ENCODE measurements at places on chromosomes 1 and 21.

GRCh38 chr1:209747580-209748262 lies 8.1 kb upstream of the TRAF3IP3 start:
- DNase-seq = peak; percentile 93

DNA sequence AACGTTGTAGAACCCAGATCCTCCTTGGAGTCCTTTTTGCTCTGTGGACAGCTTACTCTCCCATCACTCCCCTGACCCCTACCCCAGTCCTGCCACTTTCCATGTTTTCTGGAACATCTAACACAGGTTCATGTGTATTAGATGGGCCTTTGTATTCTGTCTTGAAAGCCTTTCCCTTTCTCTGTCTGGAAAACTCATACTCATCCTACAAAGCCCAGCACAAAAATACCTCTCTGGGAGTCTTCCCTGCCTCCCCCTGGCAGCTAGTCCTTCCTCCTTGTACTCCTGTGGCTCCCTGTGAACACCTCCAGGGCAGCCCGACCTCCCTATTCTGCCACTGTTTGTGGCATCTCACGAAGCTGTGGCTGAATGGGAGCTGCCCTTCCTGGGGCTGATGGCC lies 7.8 kb upstream of the HEYL start:
- DNase-seq = no peak

- no peak for DNase-seq
Measured at GRCh38 chr1:151783796-151784195, 6.5 kb downstream of the TDRKH start.

DNA sequence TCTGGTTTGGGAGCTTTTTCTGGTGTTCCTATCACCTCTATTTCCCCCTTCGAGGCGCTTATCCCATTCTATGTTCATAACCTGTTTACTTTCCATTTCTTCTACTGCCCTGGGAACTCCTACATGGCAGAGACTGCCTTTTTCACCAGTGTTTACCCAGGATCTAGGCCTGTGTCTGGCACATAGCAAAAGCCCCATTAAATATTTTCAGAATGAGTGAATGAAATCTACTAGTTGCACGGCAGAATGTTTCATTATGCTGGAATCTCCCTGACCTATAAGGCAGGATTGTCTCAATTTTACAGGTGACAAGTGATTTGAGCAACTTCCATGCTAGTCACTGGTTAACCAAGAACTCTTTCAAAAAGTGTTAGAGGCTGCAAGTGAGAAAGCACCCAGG lies 70.1 kb downstream of the PGM1 start:
- no peak for DNase-seq

- no peak for DNase-seq
Measured at GRCh38 chr1:56797065-56797685, 22.0 kb downstream of the FYB2 start.

GRCh38 chr1:228508840-228509415 lies 21.7 kb downstream of the RNF187 start:
- no peak for DNase-seq

- no peak for DNase-seq
Measured at GRCh38 chr1:215202868-215203267, 120.3 kb downstream of the KCNK2 start.

DNA sequence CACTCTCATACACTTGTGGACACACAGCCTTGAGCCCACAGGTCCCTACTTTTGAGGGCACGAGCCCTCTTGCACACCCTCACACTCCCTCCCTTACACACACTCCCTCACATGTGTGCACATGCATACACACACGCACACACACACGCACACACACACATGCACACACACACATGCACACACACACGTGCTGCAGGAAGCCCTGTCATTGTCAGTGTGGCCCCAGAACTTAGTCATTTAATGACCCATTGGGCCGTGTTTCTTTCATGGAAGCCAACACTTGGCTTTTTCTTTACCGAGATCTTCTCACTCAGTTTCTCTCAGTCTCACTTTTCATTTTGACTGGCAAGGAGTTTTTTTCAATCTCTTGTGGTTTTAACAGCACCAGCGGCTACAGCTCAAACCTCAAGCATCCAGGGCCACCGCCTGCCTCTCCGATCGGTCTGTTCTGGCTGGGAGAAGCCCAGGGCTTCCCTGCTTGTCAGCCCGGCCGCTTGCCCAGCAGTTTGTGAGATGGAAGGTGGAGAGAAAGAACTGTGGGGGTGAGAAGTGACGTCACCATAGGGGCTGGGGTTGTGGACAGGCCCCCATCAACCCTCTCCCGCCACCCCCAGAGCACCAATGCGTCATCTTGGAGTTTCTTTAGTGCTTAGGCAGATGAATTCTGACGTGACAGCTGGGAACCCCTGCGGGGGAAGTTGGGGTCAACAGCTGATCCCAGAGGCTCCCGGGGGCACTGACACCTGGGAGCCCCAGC lies 15.8 kb upstream of the TNFRSF8 start:
- no peak for DNase-seq

DNA sequence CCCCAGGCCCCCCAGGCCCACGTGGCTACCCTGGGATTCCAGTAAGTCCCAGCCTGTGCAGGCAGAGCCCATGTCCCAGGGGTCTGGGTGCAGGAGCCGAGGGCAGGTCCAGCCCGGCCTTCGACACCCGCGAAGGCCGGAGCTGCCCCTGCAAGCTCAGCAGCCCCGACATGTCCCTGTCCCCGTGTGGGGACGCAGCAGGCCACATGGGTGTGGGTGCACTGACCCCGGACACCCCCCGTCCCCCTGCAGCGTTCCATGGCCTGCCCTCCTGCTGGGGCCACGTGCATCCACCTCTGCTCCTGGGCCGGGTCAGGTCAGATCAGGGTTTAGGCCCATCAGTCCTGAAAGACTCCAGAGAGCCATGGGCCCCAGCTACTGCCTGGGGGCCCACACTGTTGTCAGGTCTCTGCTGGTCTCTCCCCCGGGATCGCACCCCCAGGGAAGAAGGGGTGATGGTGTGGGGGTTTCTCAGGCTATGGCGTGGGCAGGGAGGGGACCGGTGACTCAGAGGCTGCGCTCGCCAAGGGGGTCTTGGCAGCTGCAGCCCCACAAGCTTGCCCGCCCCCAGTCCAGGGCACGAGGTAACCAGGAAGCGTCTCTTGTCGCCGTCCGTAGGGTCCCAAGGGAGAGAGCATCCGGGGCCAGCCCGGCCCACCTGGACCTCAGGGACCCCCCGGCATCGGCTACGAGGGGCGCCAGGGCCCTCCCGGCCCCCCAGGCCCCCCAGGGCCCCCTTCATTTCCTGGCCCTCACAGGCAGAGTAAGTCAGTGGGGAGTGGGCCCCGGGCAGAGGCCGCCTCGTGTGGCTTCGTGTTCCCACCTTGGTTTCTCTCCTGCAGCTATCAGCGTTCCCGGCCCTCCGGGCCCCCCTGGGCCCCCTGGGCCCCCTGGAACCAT lies 37.5 kb downstream of the SLC19A1 start:
- DNase-seq = peak; percentile 49

GRCh38 chr1:168216171-168216570 lies 9.6 kb upstream of the SFT2D2 start:
- no peak for DNase-seq

DNA sequence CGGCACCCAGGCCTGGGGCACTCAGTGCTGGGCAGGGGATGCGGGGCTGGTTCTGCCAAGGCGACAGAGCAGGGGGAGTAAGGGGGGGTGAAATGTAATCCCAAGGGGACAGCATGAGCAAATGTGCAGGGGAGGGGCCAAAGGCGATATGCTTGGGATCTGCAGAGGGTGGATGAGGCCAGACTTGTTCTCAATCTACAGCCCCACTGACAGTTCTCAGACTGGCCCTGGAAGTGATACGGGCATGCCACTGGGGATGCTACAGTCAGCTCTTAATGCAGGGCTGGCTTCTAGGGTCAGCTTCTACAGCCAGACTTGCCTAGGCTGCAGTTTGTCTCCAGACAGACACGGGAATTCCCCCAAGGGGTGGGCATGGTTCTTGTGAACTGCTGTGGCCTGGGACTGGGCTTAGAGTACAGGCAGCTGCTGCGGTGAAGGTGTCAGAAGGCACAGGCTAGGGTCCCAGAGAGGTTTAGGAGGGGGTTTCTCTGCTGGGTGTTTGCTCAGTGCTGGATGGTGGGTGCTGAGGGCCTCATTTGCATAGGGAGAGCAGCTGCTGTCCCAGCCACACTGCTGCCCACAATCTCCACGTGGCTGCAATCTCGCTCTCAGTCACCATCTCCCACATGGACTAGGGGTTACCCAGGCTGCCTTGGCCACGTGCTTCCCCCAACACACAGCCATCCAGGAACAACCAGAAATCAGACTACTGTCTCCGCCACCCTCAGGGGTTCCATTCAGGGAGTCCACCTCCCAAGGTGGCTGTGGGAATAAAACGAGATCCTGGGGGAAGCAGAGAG lies 190.1 kb downstream of the HIVEP3 start:
- DNase-seq = no peak

DNA sequence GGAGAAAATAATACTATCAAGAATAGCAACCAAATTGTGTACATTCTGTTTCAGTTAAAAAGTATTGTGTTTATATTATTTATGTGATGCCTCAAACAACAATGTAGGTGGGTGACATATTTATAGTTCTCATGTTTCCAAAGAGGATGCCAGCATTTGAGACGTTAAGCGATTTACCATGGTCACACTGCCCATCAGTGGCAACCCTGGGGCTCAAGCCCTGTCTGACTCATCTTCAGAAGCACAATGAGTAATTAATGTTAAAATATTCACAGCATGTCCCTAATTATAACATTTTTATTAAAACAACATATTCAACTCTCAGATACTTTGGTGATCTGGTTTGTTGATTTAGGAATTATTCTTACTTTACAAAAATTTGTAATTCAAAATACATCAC lies 409.4 kb downstream of the BRINP3 start:
- DNase-seq = no peak

DNA sequence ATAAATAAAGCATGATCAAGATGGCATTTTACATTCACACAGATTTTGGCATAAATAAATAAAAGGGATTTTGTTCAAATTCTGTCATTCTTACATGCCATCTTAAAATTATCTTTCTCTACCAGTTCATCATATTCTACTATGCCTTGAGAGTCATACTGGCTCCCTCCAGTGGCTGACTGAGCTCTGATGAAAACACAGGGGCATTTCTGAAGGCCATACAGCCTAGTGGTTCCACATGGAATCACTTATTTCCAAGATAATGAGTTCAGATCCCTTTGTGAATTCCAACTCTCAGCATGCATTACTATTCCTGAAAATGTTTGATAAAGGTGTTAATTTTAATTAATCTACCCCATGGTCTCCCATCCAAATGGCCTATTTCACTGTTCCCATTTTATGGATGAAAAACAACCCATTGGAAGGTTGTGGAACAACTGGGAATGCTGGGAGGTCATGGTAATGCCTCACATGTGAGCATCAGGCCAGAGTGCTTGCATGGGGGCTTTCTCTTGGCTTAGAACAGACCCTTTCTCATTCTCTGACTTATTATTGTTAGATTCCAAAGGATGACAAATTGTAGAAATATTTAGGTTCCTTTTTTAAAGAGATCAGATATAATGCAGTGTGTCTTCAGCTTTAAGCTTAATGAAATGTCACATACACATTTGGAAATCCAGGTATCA lies 622.4 kb upstream of the PKN2 start:
- no peak for DNase-seq
